ENCODE measurements at places on chromosomes 7 and 10.

GRCh38 chr10:44911081-44911540 lies at the start of gene TMEM72:
Gene TMEM72, plus strand, starts transcription at chr10:44911337. Its CDS starts 176 bp downstream, at chr10:44911513.
- peak; percentile 75 for DNase-seq

GRCh38 chr7:70582927-70583895 lies 548.7 kb upstream of the GALNT17 start:
- DNase-seq = no peak

DNA sequence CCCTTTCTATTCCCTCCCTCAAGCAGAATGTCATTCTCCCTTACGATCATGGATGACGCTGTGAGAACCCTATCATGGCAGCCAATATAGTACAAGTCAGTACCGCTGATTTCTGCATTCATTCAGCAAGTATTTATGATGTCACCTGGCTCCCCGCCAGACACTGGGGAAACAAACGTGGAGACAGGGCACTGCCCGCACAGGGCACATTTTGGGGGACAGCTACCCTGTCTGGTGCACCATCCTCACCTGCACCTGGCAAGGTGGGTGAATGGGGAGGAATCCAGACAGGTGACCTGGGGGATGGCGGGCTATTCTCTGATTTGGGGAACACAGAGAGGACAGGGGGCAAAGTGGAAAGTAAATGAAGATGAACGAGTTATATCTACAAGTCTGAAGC lies 28.4 kb downstream of the MKI67 start:
- no peak for DNase-seq

DNA sequence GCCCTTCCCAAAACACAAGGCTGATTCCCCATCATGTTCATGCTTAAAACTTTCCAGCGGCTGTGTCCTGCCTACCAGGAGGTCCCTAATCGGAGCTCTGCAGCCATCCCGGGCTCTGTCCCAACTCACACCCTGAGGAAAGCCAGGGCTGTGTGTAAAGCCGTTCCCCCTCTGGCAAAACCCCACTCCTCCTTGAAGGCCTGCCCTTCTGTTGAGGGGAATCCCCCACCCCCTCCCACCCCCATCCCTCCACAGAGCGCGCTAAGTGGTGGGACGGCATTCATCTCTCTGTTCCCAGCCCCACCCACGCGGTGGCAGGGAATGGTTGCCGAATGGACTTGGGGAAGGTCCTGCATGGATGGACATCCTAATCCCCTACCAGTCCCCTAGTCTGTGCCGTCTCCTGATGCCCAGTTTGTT lies 667 bp upstream of the TMEM120A start:
- no peak for DNase-seq

DNA sequence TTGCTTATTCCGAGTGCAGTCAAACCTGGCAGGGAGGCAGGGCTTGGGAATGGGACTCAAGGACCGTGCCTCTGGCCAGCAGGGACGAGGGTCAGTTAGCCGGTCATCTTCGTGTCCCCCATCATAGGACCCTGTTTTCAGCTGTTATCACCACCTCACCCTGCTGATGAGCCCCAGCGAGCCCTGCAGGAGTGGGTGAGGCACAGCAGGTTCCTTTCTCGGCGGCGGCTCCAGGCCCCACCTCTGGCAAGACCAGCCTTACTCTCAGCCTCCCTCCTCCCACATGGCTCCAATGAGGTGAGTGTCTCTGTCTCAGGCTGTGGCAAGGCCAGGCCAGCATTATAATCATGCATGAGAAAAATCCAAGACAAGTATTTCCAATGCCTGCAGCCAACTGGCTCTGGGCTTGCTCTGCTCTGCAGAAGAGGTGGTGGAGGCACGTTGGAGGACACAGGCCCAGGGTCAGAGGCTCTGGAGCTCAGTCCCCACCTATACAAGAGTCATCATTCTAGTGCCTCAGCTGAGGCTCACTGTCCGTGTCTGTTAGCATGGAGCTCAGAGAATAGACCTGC lies 15.7 kb downstream of the PKD1L1 start:
- DNase-seq = no peak

DNA sequence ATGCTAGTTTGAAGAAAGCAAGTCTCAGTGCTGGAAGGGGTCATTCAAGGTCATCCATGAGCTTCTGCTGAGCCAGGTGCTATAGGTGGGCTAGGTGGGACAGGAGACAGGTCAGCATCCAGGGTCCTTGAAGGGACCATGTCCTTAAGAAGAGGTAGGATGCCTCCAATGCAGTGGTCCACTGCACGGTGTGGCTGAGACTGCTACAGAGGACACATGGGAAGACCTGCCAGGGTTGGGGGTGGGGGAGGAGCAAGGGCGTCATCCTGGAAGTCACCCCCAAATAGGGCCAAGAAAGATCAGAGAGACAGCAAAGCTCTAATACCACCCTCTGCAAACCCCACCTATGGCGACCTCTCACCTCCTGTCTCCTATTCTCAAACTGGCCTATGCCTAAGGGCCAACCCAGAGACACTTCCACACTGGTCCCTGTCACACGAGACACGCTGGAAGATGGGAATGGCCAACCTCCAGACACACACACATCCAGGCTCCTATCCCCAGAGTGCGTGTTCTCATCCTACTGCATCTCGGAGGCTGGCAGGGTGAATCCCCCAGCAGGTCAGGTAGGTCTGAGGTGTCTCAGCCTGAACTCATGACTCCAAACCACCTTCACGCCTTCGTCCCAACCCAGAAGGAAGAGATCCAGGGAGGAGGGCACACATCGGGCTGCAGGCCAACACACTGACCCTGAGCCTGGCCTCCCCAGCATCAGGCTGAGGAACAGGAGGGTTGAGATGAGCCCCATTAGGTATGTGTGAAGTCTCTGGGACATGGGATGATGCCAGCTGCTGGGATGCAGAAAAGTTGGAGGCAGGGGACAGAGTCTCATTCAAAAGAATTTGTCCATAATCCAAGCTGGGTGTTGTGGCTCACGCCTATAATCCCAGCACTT lies 5.6 kb upstream of the PPP1R35 start:
- no peak for DNase-seq

- no peak for DNase-seq
Observed at GRCh38 chr7:143245123-143245522, 18.1 kb upstream of the GSTK1 start.

GRCh38 chr7:155405399-155406318 lies 52.3 kb upstream of the EN2 start:
- DNase-seq = peak; percentile 24

- no peak for DNase-seq
Observed at GRCh38 chr10:105288613-105289012, 647.5 kb downstream of the SORCS3 start.

DNA sequence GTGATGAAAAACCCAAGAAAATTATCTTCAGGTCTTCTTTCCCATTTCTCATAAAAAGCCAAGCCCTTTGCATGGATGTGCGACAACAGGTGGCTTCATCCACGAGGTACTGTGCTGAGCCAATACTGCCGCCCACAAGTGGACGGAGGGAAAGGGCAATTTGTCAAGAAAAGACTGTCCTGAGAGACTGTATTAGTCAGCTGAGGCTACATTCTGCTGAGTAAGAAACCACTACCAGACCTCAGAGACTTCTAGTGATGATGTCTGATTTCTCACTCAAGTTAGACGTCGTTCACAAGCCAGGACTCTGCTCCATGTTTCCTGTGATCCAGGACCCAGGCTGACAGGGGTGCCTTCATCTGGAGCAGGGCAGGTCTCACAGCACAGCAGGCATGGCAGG lies 171.5 kb upstream of the CDCA7L start:
- DNase-seq = peak; percentile 8

GRCh38 chr10:10938676-10939075 lies 79.0 kb upstream of the CELF2 start:
- no peak for DNase-seq

DNA sequence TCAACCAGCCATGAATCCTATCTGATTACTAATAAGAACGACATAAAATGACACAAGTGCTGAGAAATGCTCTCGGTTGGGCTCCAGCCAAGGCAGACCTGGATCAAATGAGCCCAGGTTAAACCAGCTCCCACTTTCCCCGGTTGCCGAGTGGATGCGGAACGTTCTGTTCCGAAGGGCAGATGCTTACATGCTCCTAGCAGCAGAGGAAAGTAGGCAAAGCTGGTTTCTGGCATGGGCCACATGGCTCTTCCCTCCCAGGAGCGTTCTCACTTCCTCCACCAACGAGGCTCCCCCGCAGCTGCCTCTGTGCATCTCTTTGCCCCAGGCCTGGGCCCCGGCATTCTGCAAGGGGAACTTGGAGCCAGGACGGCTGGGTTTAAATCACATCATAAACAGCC lies 61.8 kb upstream of the SDK1 start:
- DNase-seq = no peak

DNA sequence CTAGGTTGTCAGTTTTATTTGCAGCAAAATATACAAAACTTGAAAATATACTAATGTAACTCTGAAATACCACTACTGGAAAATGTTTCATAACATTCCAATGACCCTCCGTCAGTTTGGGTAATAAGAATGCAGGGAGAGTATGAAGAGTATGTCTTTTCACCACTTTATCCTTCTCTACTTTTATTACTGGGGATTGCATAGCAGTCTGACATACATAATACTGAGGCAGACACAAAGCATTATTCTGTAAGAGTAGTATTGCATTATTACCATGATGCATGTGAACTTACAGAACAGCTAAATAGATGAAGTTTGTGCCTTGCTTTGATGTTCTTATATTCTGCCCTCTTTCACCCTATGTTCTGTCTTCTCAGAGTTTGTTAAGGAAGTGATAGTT lies 151.8 kb upstream of the TPK1 start:
- no peak for DNase-seq

GRCh38 chr7:24057243-24057642 lies 226.7 kb upstream of the NPY start:
- no peak for DNase-seq

- DNase-seq = peak; percentile 57
Observed at GRCh38 chr10:110681023-110681681, 37.0 kb downstream of the RBM20 start.

DNA sequence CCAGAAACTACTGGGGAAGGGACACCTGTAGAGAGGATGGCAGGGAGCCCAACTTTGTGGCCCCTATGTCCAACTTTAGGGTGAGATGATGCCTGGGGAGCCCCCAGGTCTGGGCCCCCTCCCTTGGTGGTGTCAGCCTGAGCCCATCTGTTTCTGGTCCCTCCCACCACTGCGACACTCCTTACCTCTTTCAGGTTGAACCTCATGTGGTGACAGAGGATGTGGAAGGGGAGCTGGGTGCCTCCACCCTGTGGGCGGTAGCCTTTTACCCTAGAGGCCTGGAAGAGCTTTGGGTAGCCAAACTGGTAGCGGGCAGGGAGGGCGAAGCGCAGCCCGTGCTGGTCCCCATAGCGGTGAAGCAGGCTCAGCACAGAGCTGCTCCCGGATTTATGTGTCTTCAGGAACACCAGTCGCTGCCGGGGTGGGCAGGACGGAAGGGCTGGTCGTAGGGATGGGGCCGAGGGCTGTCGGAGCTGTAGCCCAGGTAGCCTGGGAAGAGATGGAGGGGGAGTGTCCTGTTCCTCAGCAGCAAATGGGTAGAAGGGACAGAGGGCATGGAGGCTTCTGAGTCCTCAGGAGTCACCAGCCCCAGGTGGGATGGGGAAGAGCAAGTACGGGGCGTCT lies 2.0 kb downstream of the GAL3ST4 start:
- no peak for DNase-seq

GRCh38 chr7:145753004-145753403 lies 363.6 kb upstream of the CNTNAP2 start:
- no peak for DNase-seq

GRCh38 chr7:30764030-30764975 lies 6.9 kb upstream of the MINDY4 start:
- DNase-seq = no peak

GRCh38 chr10:42637648-42638054 lies 719 bp downstream of the ZNF33B start:
- no peak for DNase-seq

DNA sequence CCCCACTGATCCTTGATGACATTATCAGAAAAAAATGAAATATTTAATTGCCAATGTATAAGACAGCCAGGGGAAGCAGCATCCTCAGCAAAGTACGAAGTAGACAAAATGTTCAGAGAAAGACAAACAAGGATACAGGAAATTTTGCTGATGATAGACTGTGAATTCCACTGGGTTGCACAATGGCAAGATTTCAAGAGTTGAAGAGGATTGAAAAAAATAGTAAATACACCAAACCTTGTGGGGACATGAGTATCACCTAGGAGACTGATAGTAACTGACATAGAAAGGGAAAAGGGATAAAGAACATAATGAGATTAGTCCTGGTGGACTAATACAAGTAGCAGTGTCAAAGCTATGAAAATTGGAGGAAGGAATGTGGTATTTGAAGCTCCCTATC lies 16.5 kb downstream of the CNOT4 start:
- no peak for DNase-seq

GRCh38 chr10:125092564-125093031 lies 67.8 kb downstream of the CTBP2 start:
- no peak for DNase-seq

DNA sequence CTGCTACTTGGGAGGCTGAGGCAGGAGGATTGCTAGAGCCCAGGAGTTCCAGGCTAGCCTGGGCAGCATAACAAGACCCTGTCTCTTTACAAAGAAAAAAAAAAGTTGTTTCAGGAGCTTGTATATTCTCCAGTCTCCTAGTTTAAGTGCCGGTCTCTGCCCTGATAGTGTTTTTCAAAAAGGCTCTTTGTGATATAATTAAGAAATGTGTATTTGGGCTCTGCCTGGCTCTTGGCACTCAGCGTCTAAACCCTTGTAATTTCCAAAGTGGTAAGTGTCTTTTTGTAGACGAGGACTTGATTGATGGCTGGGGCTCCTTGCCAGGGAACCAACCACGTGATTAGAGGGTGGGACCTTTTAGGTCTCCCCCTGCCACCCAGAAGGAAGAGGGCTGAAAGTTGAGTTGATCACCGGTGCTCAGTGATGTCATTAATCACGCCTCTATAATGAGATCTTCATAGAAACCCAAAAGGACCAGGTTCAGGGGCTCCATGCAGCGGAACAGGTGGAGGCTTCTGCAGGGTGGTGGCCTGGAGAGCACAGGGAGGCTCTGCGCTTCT lies 4.4 kb downstream of the EIF3B start:
- no peak for DNase-seq

DNA sequence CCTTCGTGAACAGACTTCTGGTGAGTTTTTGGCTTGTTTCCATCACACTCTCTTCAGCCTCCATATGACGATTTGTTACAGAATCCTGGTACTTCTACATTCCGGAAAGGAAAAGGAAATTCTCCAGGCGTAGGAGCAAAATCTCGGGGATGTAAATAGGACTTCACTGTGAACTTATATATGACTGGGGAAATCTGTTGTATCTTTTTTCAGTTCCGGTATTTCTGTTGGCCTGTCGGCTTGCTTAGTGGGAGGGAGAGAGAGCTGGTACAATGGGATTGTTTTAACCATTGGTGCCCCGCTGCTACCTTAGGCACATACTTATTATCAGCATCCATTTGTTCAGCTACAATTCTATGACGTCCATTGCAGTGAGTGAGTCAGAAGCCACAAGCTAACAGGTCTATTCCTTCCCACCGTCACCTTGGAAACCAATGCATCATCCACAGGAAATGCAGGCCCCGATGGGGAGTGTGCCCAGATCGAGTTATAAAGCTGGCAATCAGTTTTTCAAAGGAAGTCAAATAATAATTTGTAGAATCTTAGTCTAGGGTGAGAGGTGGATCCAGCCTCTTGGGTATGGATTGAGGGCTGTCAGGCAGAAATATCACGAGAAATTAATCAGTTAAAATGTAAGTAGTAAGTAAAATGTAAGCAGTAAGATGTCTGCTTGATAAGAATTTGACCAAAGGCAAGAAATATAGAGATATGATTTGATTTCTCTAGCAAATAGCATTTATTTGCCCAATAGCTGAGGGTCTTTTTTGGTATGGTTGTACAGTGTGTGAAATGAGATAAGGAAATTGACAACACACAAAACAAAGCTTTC lies 92.0 kb upstream of the MKLN1 start:
- DNase-seq = no peak

- DNase-seq = no peak
Observed at GRCh38 chr7:117269886-117270285, 53.0 kb downstream of the WNT2 start.

GRCh38 chr7:33909318-33909717 lies 4.0 kb downstream of the BMPER start:
- DNase-seq = no peak

Measured in Caco-2 (cell line).